ENCODE measurements at places on chromosomes 6 and 20. TPM values are rescaled to one million over a fixed set of nuclear protein-coding genes. Genes with fewer than 3 reads are reported as not detected.

GHRH gene
- total RNA-seq, result not detected

PKIB gene
- 0.81 TPM for total RNA-seq

LAMA4 gene
- not detected for total RNA-seq

CTAGE9 gene
- not detected for total RNA-seq

SAMD5 gene
- not detected for total RNA-seq

TREML2 gene
- total RNA-seq, result 10.3 TPM

NOP56 gene
- total RNA-seq, result 333 TPM

FAXC gene
- total RNA-seq, result not detected

All from activated B cell treated with CpG ODN at 0.5 μM for 24 hours (primary cell).